Activated T-helper 17 cell treated with anti-CD3 and anti-CD28 coated beads, Interleukin-2, amount 50 U/mL, for 72 hours (primary cell): ENCODE measurements at places on chromosomes 4 and X. TPM values are rescaled to one million over a fixed set of nuclear protein-coding genes. Genes with fewer than 3 reads are reported as not detected.

- ATAC-seq: no peak
Measured at GRCh38 chr4:37999000-37999716, 39.0 kb downstream of the PTTG2 start.

- no peak for ATAC-seq
Measured at GRCh38 chr4:1105662-1106061, 7.7 kb downstream of the RNF212 start.

DNA sequence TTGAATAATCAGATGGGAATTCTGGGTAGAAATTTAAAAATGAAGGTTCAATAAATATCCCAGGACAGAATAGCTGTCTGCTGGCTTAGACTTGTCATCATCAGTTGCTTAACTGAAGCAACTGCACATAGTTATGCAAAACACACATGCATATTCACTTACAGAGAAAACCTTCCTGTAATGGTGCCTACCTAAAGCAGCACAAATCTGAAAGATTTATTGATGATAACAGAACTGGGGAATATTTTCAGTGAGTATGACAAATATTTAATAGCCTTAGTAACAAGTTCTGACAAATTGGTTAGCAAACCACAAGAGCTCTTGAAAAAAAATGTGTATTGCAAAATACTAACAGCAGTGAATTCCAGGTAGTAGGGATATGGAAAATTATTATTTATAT lies 606.8 kb upstream of the BOD1L1 start:
- ATAC-seq: no peak

DNA sequence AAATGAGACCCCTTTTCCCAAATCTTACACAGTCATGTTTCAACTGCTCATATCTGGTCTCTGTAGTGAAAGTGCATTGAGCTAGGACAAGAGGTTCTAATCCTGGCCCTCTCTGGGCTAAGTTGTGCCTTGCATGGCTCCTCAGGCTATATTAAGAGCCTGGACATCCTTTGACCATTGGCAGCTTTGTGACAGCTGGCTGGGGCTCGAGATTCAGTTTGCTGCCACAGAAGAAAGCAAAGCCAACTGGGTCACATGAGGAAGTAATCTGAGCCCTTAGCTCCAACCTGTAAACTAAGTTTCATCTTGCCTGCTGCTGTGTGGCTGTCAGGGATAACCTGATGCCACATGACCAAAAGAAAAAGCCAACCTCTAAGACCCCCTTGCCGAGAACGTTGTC lies 51.8 kb upstream of the JADE1 start:
- ATAC-seq: no peak

DNA sequence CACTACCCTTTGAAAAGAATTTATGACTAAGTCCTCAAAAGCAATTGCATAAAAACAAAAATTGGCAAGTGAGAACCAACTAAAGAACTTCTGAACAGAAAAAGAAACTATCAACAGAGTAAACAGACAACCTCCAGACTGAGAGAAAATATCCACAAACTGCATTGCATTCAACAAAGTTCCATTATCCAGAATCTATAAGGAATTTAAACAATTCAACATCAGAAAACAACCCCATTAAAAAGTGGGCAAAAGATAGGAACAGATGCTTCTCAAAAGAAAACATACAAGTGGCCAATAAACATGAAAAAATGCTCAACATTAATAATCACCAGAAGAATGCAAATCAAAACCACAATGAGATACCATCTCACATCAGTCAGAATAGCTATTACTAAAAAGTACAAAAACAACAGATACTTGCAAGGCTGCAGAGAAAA lies 130.2 kb downstream of the GASK1B start:
- no peak for ATAC-seq

DNA sequence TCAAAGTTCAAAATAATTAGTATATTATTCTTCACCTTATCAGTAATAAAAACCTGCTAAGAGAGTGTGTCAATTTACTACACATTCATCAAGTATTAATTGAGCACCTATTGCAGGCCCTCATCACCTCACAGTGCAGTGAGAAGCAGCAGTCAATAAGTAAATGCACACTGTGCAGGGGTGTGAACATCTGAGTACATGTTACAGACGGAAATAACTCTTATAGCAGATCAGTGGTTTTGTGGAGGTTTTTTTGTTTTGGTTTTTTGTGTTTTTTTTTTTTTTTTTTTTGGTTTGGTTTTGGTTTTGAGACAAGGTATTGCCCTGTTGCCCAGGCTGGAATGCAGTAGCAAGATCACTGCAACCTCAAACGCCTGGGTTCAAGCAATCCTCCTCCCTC lies 20.3 kb downstream of the KLF3 start:
- peak; percentile 37 for ATAC-seq

DNA sequence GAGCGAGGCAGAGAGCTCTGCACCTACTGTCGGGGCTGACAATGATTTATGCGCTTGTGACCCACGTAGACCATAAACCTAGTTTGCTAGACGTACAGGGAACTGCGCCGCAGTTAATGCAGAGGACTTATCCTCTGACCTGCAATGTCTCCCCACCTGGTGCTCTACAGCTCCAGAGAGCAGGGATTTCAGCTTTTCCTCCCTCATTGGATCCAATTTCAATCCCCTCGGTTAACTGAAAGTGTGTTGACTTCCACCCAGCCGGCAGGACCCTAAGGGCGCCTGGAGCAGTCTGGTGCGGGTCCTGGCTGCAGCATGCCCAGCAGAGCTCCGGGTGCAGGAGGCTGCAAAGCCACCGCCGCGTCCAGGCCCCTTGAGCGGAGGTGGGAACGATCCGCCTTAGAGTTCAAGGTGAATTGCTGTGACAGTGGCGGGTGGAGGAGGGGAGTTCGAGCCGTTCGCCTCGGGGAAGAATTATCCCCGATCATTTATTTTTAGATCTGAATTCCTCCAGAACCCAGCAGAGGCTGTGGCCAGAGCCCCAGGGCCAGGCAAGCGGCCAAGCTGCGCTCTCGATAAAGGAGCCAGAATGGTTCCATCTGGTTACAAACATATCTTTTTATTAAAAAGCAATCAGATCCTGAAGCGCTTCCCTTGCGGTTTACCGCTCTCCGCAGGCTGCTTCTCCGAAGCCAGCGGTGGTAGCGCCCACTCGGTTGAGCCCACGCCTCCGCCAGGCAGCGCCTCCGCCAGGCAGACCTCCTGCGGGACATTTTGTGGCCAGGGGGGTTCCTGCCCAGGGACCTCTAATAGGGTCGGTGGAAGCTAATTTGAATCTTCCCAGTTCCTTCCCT lies 66.0 kb downstream of the FBXO8 start:
- peak; percentile 7 for ATAC-seq

GRCh38 chr4:33850371-33850902 lies 2393.9 kb downstream of the ARAP2 start:
- ATAC-seq: no peak

- no peak for ATAC-seq
Measured at GRCh38 chr4:70759126-70759525, 37.4 kb downstream of the RUFY3 start.

Gene TLR1
- total RNA-seq: 5.9 TPM

Gene AMBN
- total RNA-seq: not detected

Gene SULT1B1
- 0.45 TPM for total RNA-seq

Gene PDCL2
- not detected for total RNA-seq

Gene UGT2B17
- not detected for total RNA-seq
